ENCODE measurements at places on chromosomes 13 and 19.

- DNase-seq = no peak
These were observed 21.9 kb upstream of the ZNF432 start for GRCh38 chr19:52070496-52070895.

DNA sequence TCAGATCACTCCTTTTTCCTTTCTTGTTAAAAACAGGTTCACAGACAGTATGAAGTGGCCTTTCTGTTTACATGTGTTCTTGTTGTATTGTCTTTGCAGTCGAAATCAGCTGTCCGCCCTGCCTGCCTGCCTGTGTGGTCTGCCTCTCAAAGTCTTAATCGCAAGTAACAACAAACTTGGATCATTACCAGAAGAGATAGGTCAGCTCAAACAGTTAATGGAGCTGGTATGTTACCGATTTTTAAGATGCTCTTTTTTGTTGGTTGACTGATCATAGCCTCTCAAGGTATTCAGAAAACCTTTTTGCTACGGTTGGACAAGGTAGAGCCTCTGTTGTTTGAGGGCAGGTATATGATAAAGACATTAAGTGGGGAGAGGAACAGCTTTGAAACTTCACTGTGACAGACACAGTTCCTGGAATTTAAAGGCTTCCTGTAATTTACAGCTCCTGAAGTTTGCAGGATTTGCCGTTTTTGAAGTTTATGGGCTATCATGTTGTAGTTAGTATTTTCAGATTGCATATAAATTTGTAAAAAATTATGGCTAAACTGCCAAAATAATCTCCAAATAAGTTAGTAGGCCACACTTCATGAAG is 116.1 kb downstream of the LRCH1 start:
- DNase-seq = no peak

GRCh38 chr13:112012016-112012704 is 54.8 kb upstream of the SOX1 start:
- no peak for DNase-seq

DNA sequence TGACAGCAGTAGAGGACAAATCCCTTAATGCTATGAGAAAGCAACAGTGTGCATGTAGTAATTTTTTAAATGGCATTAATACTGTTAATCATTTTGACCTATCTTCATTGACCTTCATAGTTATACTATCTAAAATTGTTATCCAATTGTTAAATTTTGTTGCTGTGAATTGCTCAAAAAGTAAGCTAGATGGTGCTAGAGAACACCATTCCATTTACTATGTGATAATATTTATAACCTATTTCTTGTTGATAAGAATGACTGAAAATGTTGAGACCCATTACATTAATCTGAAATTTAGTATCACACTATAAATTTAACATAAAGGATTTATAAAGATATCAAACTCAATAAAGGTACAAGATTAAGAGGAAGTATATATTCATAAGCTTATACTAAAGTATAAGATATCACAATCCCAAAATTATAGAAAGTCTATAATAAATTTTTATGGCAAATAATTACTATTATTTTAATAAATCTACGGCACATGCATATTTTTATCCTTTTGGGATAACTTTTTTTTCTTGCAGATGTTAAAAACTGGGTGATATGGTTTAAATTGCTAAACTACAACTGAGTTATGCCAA is 1573.3 kb downstream of the PCDH9 start:
- DNase-seq = no peak

GRCh38 chr13:100338275-100338674 is 249.4 kb downstream of the PCCA start:
- no peak for DNase-seq

DNA sequence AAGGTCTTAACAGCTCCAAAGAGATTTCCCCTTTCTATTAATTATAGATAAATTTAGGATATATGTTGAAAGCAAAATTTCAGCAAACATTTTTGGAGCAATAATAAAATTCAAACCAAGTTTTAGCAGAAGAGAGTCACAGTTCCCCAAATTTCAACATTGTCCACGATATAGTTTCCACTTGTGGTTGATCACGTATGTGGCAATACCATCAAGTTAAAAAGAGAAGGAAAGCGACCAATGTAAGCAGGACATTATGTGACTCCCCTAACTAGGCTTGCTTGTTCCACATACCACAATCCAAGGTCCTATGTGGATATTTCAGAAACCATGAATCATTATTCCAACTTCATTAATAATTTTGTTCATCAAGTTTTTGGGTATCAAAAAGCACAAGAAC is 52.8 kb downstream of the ELF1 start:
- DNase-seq = no peak

DNA sequence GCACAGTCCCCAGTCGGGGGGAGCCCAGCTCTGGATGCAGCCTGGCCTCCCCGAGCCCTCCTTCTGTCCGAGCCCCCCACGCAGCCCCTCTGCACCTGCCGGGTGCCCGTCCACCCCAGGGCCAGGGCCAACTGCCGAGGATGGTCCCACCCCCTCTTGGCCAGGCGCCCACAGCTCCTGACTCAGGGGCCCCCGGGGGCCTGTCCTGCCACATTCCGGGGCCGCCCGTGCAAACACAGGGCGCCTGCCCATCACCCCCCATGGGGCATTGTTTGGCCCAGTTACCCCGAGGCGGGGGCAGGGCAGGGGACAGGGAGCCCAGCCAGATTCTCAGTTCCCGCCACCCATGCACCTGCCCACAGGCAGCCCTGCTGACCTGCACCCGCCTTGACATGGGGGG is 5.3 kb upstream of the TCF3 start:
- DNase-seq = no peak

DNA sequence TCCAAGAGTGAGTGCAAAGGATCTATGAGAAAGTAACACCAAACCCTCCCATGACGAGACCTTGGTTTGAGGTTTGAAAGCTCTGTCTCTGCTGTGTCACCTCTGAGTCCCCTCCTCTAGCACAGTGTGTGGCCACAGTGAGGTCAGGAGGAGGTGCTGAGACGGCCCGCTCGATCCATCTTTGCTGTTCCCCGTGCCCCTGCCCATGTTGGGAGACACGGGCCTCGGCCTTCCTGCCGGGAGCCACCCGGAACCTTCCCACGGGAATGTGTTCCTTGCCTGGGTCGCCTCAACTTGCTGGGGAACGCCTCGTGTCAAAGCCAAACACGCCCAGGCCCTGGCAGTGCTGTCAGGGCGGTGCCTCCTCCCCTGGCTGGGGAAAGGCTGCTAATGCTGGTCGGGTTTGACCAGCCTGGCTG is 10.1 kb downstream of the NANOS3 start:
- DNase-seq = no peak

GRCh38 chr19:6374161-6374709 is 1.5 kb downstream of the PSPN start:
- no peak for DNase-seq

GRCh38 chr13:23770973-23771372 is 118.2 kb downstream of the MIPEP start:
- no peak for DNase-seq

DNA sequence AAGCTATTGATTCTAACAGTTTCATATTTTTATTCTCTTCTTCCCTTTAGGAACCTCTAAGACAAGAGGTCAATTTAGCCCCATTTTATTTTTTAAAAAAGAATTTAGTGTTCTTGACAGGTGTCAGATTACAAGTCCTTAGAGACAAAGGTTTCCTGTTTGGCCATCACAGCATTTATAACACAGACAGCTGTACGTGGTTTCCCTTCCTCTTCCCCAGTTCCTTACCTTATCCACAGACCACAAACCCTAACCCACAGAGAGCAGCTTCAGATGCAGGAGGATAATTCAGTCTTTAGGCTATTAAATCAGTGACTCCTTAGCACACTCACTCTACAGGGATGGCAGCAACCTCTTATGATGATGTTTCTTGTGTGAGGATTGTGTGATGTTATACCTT is 1210.1 kb downstream of the DIAPH3 start:
- DNase-seq = no peak

GRCh38 chr13:40306817-40307216 is 359.6 kb downstream of the FOXO1 start:
- DNase-seq = no peak

- no peak for DNase-seq
These were observed 546.6 kb downstream of the KCTD12 start for GRCh38 chr13:76339649-76340048.

DNA sequence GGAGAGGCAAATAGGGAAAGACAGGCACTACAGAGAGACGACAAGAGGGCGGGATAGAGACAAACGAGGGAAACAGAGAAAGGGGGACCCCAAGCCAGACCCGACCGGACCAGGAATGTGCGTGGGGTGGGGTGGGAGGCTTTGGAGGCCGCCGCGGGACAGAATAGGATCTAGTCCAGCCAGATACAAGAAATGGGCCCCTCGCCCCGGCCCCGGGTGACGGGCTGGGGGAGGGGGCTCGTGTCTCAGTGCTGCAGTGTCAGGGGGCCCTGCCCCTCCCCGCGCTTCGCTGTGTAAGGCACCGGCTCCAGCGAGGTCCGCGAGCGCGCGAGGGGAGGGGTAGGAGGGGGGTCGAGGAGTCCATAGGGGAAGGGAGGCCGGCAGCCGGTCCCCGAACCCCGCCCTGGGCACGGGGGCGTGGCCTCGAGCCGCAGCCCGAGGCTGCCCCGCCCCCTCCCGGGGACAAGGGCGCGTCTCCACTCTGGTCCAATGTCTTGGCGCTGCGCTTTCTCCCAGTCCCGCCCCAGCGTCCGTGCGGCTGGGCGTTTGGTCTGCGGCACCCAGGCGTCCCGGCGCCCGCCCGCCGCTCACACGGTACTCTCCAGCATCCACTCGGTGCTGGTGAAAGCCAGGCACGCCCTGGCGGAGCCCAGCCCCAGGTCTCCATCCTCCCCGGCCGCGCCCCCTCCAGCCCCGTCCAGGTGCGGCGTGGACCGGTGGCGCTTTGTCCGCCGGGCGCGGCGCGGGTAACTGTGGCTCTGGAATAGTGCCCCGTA is 11.0 kb downstream of the IFNL1 start:
- no peak for DNase-seq

GRCh38 chr19:7177926-7178325 is 108.4 kb downstream of the ZNF557 start:
- DNase-seq = no peak

Data from stimulated activated CD4-positive, alpha-beta T cell treated with anti-CD3 and anti-CD28 coated beads, TNF-alpha, amount 100 ng/mL, for 1 hour (primary cell).